Activated T-cell treated with anti-CD3 and anti-CD28 coated beads for 48 hours (primary cell): ENCODE measurements at places on chromosomes 3 and 15.

DNA sequence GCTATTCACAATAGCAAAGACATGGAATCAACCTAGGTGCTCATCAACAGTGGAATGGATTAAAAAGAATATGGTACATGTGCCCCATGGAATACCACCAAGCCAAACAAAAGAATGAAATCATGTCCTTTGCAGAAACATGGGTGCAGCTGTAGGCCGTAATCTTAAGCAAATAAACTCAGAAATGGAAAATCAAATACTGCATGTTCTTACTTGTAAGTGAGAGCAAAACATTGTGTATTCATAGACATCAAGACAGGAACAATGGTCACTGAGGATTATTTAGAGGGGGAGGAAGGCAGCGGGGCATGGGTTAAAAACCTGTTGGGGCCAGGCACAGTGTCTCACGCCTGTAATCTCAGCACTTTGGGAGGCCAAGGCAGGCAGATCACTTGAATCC, 304.7 kb upstream of the ROBO2 start:
- no peak for DNase-seq

DNA sequence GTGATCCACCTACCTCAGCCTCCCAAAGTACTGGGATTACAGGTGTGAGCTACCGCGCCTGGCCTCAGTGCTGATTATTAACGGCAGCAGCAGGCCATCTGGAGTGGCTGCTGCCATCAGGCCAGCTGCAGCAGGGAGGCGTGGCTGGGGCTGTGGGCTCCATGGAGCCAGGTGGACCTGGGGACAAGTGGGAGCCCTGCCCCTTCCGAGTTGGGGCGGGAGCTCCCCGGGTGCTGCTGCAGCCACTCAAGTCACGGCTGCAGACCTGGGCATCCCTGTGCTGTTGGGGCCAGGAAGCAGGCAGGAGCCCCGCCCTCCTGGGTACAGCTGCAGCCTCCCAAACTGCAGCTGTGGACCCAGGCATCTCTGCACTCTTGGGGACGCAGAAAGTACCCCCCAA, 23.9 kb downstream of the LRRC49 start:
- DNase-seq: no peak

- no peak for DNase-seq
These were observed 182.2 kb downstream of the FNDC3B start for GRCh38 chr3:172221547-172221946.

GRCh38 chr3:190017521-190018288, 103.0 kb downstream of the P3H2 start:
- no peak for DNase-seq

- no peak for DNase-seq
These were observed 12.5 kb upstream of the RPS27L start for GRCh38 chr15:63169788-63170187.

GRCh38 chr3:70716832-70717231, 404.4 kb upstream of the MDFIC2 start:
- DNase-seq: no peak

- no peak for DNase-seq
These were observed 164.1 kb downstream of the ARRDC4 start for GRCh38 chr15:98124581-98124980.

DNA sequence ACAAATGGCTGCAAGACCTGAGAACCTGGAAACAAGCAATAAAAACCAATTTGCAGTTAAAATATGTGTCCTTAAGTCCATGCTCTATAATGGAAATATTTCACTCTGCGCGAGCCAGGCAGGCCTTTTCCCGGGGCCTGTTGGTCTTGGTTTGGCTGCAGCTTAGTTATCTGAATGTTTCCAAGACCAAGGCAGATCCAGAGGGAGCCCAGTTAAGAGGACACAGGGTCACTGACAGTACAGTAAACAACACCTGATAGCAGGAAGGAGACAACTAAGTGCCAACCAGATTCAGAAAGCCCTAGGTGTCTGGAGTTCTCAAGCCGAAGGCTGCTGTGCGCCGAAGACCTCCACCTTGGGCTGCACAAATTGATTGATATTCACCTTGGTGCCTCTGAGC, 32.8 kb downstream of the THSD4 start:
- no peak for DNase-seq

DNA sequence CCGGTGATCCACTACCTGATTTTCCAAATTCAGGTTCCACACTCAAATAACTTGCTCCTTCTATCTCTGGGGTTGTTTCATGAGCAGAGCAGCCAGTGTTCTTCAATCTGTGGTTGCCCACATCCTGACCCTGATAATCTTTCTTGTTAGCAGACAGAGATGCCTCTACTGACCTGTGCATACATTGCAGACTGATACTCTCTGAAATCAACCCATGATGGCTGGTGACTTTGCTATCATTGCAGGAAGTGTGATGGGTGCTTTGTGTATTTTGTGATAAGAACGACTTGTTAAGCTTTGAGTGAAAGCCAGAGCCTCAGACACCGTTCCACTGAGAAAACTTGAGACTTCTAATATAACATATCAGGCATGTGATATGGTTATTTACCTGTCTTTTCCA, 39.9 kb downstream of the GATM start:
- no peak for DNase-seq

- DNase-seq: no peak
These were observed 17.0 kb downstream of the CHRM5 start for GRCh38 chr15:33985287-33985686.

- DNase-seq: no peak
These were observed 134.3 kb upstream of the ABHD17C start for GRCh38 chr15:80560601-80561400.

GRCh38 chr15:98626153-98626552, 22.2 kb upstream of the IGF1R start:
- DNase-seq: no peak

- DNase-seq: peak; percentile 84
These were observed at the start of gene GOLGA8A for GRCh38 chr15:34437687-34438086. Gene GOLGA8A (minus strand): TSS chr15:34437808. CDS start chr15:34389691, 48,117 bp downstream.

- no peak for DNase-seq
These were observed 62.6 kb downstream of the FSIP1 start for GRCh38 chr15:39720081-39720480.

- DNase-seq: no peak
These were observed 52.7 kb downstream of the MB21D2 start for GRCh38 chr3:192864941-192865340.

DNA sequence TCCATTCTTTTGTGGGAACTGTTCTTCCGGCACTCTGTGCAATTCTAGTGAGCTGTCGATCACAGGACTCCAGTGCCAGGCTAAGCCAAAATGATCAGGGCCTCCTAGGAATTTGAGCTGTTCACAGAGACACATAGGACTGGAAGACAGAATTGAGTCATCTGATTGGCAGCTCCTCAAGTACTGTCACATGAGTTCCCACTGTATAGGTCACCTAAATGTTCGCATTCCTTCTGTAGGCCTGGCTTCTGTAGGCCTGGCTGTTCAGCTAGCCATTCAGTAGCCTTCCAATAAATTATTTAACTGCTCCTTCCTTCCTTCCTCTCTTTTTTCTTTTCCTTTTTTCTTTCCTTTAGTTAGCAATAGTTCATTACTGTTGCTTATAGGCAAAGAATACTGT, 4.3 kb downstream of the PROS1 start:
- DNase-seq: no peak
